Coronary artery (tissue), 2 donors: ENCODE measurements at places on chromosomes 2 and 18.

DNA sequence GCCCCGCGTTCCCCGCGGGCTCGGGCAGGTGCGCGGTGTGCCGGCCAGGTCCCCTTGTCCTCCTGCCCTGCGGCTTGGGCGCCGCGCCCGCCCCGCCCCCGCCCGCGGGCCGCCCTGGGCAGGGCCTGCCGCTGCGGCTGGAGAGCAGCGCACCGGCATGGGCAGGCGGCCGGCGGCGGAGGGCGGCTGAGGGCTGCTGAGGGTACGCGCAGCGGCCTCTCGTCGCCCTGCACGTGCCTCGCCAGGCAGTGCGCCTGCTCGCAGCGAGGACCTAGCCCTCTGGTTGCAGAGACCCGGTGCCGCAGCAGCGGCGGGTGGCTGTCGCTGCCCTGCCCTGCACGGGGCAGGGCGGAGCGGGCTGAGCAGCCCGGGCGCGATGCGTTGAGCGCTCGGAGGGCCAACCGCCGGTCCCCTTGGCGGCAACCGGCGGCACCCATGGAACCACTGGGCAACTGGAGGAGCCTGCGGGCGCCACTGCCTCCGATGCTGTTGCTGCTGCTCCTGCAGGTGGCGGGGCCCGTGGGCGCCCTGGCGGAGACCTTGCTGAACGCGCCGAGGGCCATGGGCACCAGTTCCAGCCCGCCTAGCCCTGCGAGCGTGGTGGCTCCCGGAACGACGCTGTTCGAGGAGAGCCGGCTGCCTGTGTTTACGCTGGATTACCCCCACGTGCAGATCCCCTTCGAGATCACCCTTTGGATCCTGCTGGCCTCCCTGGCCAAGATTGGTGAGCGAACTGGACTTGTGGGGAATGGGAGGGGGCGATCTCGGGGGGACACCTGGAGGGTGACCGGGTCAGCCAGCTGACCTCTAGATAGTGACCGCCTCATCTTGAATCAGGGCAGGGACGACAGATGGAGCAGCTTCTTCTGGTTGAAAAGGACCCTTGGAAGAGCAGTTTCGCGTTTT, at the start of gene SLC9A2:
SLC9A2 (plus strand) TSS at position 140 of the 906 bp plus-strand sequence; CDS start at position 436, 296 bp downstream.
- DNase-seq, result no peak

DNA sequence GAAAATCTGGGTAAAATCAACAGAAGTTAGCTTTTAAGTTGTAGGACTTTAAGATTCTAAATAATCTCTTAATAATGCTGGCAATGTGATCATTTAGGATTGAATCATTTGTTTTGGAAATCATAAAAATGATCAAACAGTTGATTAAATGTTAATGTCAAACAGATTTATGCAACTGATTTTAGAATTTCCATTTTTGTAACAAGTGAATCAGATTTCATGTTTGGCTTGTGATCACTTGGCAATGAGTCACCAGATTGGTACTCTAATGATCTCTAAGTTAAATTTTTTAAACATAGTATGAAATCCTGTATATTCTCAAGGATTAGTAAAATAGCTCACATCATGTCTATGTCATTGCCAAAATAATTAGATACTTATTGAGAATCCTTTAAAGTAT, 50.1 kb upstream of the UNC80 start:
- DNase-seq, result no peak

- no peak for DNase-seq
Measured at GRCh38 chr2:195214072-195214471, 443.0 kb upstream of the SLC39A10 start.

DNA sequence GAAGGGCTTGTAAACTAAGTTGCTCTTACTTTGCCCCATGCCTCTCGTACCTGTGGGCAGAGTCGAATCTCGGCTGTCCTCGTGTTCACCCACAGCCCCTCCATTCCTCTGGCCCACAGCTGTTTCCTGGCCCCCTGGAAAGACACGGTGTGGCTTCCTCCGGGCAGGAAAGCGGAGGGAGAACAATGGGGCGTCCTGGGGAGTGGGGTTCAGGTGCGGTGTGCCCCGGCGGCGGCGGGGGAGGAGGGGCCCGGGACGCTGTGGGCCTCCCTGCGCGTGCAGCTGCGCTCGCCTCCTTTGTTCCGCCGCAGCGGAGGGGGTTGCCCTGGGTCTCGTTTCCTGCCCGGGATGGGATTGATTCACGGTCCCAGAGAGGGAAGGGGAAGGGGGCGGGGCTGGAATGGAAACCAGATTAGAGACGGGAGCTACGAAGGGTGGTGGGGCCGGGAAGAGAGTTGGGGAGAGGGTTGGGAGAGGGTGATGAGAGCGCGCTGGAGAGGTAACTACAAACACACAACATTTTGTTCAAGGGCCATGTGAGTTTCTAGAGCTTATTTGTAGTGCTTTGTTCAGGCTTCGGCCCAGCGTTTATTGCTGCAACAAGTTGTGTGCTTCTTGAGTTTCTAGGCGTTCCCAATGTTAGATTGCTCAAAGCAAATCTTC, 796 bp downstream of the MYO1B start:
- DNase-seq, result no peak

DNA sequence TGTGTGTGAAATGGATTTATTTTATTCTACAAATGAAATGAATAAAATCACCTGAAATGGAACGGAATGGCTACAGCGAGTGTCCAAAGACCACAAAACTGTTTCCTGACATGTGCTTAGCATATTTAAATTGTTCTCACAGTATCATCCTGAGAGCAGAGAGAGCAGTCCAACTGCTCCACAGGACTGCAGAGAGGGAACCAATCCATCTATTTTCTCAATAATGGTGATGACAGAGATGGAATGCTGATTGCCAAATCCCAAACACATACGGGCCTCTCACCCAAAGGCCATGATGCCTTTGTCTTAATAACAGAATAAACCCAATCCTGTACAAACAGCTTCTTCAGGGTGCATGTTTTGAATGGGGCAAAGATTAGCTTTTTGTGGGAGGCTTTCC, 41.1 kb downstream of the STAT1 start:
- DNase-seq, result no peak

- no peak for DNase-seq
Measured at GRCh38 chr2:67839668-67840067, 223.1 kb downstream of the C1D start.

- no peak for DNase-seq
Measured at GRCh38 chr2:42932271-42933151, 140.1 kb upstream of the HAAO start.

DNA sequence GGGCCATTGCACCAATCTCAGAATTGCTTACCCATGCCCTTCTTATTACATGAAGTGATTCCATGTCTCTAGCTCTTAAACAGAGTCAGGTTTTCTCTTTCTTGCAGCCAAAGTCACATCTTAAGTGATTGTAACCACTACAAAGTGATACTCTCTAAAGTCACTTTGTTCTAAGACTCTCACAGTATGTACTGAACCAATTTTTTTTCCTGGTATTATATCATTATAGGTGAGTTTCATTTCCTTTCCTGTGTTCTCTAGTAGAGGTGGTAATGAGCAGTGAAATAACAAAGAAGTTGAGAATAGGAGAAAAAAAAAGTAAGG, 66.3 kb upstream of the DARS1 start:
- no peak for DNase-seq

- no peak for DNase-seq
Measured at GRCh38 chr2:217228732-217229131, 368.9 kb upstream of the TNP1 start.

DNA sequence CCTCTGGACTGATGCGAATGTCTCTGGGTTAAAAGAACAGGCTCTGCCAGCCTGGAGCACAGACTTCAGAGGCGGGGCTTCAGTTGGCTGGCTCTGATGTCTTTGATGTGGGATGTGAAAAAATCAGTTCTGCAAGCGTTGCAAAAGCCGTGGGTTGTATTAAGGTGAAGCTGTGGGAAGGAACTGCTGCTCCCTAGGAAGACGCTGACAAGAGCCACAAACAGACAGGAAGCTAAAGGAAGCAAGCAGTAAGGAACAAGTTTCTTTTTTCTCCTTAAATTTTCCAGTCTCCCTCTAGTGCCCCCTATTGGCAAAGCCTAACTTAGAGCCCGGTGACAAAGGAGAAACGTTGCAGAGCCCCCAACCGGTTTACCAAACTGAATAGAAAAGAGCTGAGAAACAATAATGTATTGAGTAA, 239.0 kb downstream of the CCDC178 start:
- DNase-seq, result no peak

DNA sequence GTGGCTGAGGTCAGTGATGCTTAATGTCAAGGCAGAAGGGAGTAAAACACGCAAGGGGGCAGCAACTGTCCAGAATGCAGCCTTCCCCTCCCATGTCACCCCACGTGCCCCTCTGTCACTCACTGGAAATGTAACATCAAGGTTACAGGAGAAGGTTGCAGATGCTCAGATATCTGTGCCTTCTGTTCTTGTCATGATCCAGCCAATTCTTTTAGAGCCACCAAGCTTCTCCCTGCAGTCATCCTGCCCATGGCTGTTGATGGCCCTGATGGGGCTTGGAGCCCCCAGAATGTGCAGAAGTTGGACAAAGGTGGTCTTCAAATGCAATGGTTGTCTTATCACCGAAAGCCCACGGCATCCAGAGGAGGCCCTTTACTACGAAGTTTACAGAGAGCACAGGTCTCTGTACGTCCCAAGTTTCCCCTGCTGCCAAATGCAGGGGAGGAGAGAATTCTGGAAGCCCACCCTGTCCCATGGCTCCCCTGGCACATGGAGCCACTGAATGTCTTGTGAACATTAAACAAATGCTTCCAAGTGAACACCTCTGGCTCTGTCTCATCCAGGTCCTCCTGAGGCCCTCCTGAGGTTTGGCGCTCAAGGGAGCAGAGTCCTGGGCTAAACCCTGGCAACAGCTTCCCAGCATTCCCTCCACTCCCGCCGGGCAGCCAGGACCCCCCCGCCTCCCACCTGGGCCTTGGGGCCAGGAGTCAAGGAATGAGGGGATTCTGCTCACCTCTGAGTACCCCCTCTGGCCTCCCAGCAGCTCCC, 4.5 kb upstream of the GPR55 start:
- peak; percentile 45 for DNase-seq

DNA sequence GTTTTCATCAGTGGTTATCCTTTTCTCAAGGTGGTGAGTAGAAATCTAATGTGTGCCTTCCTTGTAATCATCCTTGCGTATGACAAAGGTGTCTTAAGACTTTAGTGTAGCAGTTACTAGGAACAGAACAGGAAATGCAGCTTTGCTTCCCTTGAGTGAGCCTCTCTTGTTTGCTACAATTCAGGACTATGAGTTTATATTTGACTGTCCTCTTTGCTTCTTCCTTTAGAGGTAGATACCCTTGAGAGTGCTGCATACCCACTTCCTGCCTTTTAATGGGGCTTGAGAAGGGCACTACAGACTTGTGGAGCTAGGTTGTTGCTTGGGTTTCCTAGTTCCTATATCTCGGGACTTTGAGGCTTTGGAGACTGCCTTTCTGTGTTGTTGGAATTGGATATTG, 3.8 kb downstream of the KCNJ13 start:
- no peak for DNase-seq

DNA sequence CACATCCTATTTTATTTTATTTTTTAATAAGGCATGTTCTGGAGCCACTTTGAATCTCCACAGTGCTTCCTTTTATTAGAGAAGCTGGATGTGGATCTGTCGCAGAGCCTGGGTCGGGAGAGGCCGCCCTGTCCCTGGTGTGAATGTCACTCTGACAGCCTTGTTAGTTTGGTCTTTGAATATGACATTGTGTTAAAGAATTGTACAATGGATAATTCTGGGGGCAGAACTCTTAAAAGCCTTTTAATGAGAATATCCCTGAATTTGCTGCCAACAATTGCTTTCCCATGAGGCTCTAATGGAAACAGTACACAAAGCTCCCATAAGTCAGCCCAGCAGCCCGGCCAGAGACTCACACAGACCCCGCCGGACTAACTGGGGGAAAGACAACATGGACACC, 82.4 kb downstream of the MTCL1 start:
- no peak for DNase-seq

DNA sequence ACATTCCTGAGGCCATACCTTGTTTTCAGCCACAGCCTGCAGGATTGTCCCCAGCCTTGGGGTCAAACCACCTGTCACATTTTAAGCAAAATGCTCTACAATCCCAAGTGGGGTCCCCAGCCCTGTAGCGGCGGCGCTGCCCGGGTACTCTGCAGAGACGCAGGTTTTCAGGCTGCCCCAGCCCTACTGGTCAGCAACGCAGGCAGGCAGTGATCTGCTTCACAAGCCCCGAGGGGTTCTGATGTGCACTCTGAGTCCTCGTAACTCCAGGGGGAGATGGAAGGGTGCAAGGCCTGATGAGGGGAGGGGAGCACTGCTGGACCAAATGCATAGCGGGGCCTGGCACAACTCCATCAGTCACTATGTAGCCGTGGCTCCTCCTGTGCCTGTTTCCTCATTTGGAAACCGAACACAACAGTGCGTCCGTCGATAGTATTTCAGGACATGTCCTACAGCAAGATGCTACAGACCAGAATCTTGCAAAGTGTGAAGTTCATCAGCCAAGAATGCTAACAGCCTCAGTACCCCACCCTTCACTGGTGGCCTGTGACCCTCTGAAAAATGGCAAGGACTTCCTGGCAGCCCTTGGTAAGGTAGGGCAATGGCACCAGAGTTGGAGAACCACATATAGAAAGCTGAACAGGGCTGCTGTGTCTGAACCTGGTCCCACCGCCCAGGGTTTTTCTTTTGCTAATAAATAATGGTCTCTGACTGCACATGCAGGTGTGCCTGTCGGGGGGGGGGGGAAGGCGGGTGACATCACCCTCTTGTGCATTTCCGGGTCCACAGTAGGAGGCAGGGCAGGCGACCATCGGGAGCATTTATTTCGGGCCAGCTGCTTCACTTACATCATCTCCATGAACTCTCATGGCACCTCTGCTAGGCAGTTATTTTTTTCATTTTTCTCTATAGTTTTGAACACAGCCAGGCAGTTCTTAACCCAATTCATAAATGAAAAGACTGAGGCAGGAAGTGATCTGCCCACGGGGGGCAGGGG, 50.6 kb upstream of the TFCP2L1 start:
- DNase-seq, result peak; percentile 59

GRCh38 chr18:76618721-76619120, 123.7 kb upstream of the ZNF516 start:
- DNase-seq, result no peak

DNA sequence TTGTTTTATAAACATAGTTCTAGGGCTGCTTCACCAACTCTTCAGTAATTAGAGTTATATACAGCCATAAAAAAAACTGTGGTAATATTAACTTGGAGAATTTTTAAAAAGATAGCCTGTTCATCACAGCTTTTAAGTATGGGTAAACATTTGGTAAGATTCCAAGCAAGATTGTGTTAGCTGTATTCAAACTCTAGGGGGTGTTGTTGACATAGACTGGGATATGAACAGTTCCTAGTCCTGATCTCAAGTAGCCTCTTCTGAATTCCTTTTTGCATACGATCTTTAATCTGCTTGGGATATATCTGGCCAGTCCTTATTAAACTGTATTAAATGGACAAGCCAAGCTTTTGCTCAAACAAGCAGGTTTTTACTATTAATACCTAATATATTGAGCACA, 13.4 kb downstream of the NOP58 start:
- DNase-seq, result no peak

GRCh38 chr2:9985531-9986328, 34.2 kb downstream of the GRHL1 start:
- DNase-seq, result no peak
